ENCODE measurements at places on chromosomes 2 and 18.

GRCh38 chr2:195531754-195532153 is 125.3 kb upstream of the SLC39A10 start:
- DNase-seq, result no peak

- no peak for DNase-seq
These were observed 21.9 kb downstream of the CASP10 start for GRCh38 chr2:201204655-201205514.

- DNase-seq, result no peak
These were observed 19.3 kb upstream of the ACKR3 start for GRCh38 chr2:236550290-236550689.

DNA sequence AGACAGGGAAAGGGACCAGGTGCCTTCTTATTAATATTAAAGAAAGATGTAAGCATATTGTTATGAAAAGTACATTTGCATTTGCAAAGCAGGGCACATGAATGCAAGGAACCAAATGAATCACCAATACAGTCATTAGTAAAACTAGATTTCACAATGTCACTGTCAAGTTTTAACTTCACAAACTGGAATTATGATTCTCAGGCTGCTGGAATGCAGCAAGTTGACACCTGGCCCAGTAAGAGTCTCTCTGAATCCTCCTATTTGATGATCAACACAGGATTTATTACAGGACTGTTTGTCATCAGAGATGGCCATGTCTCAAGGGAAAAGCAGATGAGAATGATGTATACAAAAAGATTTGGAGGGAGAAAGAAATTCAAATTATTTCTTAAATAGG is 72.9 kb upstream of the STK39 start:
- no peak for DNase-seq

GRCh38 chr2:143162997-143163396 is 33.8 kb downstream of the ARHGAP15 start:
- DNase-seq, result no peak

- no peak for DNase-seq
These were observed 49.3 kb downstream of the CD226 start for GRCh38 chr18:69898241-69898861.

DNA sequence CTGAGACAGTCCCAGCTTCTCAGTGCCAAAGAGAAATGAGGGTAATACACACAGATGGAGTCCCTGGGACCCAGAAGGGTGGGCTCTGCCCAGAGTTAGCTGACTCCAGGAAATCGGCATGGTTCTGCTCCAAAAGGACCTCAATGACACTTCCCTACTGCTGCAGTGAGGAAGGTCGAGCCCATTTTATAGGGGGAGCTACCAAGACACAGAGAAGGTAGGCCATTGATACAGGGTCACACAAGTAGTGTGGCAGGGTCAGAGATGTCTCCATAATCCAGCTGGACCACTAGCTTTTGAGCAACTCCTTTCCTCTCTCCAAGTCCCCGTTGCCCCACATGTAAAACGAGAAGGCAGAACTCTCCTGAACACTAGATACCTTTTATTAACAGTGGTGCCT is 276.9 kb downstream of the MYCN start:
- no peak for DNase-seq

- DNase-seq, result no peak
These were observed 85.1 kb downstream of the ARL4C start for GRCh38 chr2:234411793-234412192.
